ENCODE measurements at places on chromosomes 5 and 9.

- DNase-seq: no peak
Measured at GRCh38 chr5:175336781-175337180, 107.2 kb downstream of the DRD1 start.

GRCh38 chr5:77620405-77620804 lies 18.1 kb downstream of the OTP start:
- DNase-seq: no peak

DNA sequence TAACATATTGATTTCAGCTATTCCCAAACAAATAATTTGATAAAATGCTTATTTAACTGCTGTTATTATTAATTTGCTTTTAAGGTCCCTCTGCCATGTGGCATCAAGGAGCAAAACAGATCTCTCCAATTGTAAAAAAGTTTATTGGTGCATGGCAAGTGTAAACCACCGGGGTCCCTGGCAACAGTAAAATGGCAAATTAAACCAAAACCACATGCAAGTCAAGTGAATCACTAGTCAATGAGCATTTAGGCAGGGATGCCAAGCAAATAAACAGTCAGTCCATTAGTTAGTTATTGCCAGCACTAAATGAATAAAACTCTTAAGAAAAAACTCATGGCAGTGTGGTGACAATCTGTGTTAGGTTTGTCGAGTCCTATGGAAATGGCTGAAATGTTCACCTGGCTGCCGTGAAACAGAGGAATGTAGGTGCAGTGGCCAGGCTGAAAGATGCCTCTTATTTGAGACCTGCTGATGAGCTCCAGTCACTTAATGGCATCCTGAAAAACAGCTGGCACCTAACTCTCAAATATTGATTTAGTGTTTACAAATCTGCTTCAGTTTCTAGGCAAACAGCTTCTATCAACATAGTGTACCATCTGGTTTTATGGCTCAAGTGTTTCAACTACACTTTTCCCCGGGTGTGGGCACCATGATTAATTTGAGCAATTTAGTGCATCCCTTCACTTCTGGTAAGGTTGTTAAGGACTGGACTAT lies 296.5 kb upstream of the ITGA1 start:
- no peak for DNase-seq

DNA sequence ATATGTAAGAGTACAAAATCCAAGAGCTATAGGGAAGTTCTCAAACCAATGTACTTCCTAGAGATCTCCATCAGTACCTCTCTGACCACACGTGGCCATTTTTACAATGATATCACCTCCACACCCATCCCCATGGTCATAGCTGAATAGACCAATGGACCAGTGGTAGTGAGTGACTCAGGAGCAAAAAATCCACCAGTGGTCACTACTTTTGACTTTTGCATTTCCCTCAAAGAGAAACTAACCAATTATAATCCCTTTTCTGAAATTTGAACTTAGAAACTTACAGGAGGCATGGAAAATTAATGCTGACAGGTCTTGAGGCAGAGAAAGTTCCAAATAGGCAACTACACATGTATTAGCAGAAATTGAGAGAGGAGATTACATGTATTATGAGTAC lies 238.4 kb downstream of the TRPM3 start:
- no peak for DNase-seq

DNA sequence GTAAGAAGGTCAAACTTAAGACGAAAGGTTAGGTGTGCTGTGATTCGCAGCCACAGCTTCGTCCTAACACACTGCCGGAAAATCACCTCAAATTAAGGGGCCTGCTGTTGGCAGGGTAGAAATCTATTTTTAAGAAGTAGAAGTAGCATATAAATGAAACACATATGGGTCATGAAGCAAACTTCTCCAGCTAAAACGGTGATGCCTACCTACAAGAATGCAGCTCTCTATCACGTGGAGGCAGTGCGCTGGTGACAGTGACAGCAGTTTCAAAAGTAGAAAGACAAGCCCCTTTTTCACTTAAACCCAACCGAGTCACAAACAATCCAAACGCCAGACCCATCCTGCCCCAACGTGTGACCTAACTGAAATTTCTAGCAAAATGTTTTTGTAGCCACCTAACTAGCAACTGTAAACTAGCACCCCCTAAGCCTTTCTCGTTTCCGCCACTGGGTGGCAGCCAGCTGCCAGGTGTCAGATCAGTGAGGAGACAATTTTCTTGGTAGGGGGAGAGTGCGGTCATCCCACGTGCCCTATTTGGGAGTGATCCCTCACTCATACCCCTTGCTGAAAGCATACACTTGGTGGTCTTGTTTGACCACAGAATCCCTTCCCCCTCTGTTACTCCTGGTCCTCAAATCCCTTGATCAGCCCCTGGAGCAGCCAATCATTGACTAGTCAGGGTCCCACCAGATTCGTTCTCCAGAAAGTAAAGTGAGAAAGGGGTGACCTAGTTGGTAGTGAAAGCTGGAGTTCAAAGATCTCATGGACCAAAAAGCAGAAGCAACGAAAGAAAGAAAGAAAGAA lies 71.8 kb upstream of the MAMDC2 start:
- DNase-seq: no peak

- no peak for DNase-seq
Measured at GRCh38 chr5:116502616-116503015, 72.0 kb downstream of the SEMA6A start.

- DNase-seq: no peak
Measured at GRCh38 chr5:138943599-138944173, 68.6 kb upstream of the LRRTM2 start.

- DNase-seq: no peak
Measured at GRCh38 chr9:92406477-92406876, 2.1 kb upstream of the OGN start.

- no peak for DNase-seq
Measured at GRCh38 chr9:99573085-99573484, 248.6 kb upstream of the NR4A3 start.

- peak; percentile 56 for DNase-seq
Measured at GRCh38 chr5:61162832-61163567, 732 bp upstream of the SMIM15 start.

- no peak for DNase-seq
Measured at GRCh38 chr5:161283296-161283695, 263.2 kb downstream of the GABRB2 start.

GRCh38 chr5:139597134-139597533 lies 36.0 kb downstream of the UBE2D2 start:
- DNase-seq: no peak

DNA sequence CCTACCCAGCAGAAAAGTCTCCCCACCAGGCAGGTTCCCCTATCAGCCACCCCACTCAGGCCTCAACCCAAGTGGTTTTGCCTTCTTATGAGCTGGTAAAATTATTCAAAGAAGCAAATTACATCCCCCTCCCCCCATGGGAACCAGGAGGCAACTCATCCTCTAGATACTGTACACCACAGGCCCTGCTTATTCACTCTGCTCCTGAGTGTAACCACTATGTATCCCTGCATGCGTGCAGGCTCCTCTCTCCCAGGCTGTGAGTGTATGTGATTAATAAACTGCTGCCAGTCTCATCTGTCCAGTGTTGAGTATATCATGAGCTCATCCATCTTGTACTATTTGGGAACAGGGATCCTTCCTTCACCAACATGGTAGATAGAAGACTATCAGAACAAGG lies 8.6 kb downstream of the KCTD16 start:
- no peak for DNase-seq

DNA sequence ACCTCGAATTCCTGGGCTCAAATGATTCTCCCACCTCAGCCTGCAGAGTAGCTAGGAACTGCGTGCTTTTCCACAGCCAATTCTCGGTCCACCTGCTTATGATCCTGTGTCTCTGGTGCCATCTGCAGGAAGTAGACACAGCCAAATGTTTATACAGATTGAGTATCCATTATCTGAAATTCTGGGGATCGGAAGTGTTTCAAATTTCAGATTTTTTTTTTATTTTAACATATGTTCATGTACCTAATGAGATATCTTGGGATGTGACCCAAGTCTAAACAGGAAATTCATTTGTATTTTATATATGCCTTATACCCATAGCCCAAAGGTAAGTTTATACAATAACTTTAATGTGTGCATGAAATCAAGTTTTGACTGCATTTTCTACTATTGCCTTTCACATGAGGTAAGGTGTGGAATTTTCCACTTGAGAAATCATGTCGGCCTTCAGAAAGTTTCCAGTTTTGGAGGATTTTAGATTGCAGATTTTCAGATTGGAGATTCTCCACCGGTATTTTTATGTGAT lies 89.5 kb downstream of the ESM1 start:
- DNase-seq: no peak

DNA sequence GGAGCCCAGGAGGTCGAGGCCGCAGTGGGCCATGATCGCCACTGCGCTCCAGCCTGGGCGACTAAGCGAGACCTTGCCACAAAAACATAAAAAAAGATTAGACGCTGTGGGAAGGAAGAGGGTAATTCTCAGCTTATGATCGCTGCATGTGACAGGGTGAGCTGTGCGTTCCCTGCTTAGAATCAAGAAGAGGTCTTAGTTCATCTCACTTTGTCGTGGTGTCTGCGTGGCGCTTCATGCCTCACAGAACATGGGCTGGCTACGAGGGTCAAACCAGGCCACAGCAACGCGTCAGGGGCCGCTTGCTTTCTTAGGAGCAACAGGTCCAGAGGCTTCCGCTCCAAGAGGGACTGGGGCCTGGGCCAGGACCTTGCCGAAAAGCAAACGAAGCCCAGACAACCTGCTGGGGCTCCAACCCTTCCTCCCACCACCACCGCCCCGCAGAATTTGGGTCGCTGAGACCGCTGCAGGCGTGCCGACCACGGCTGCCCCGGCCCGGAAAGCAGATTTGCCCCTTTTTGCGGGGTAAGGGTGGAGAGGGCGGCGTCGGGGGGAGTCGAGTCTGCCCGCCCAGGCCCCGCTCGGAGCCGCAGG lies 10.0 kb upstream of the GRIN1 start:
- DNase-seq: no peak

- DNase-seq: no peak
Measured at GRCh38 chr9:18821788-18822187, 211.2 kb downstream of the SAXO1 start.

DNA sequence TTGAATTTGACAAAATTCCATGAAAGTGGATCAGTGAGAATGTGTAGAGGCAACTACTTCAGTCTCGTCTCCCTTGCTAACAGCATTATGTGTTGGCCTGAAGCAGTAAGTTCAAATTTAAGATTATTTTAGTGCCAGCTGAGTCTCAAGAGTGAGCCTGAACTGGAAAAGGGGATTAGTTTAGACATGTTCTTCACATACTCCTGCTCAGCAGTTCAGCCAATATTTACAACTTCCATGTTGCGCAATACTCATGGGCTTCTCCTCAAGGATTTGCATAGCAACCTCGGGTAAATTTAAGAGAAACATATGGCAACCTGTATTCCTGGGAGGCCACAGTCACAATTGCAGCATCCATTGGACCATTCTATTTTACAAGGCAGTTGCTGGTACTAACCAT lies 553.8 kb downstream of the PTPRD start:
- DNase-seq: peak; percentile 7

DNA sequence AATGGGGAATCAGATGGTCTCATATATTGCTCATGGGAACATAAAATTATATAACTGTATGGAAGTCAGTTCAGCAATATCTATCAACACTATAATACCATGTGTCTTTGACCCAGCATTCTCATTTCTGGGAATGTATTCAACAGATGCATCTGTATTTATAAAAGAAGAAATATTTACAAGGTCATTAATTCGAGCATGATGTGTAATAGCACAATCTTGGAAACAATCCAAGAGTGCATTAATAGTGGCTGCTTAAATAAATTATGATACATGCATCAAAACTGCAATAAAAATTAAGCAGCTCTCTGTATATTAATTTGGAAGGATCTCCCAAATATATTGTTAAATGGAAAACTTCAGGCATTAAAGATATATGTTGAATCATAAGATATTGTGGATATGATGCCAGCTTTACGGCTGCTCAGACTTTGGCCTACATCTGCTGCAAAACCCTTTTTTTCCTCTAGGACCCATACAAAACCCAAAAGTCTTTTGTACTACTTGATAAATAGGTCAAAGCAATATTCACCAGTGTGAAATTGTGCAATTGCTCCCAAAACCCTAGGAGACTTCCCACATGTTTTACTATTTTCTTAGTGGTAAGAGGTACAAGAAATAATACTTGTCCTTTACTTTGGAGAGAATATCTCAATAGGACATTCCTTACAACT lies 45.3 kb upstream of the ISOC1 start:
- DNase-seq: peak; percentile 57

GRCh38 chr5:93929131-93929530 lies 187.7 kb upstream of the POU5F2 start:
- DNase-seq: no peak

GRCh38 chr9:93958819-93959682 lies 3.9 kb upstream of the BARX1 start:
- no peak for DNase-seq

GRCh38 chr5:42791151-42791550 lies 20.5 kb downstream of the SELENOP start:
- DNase-seq: no peak

DNA sequence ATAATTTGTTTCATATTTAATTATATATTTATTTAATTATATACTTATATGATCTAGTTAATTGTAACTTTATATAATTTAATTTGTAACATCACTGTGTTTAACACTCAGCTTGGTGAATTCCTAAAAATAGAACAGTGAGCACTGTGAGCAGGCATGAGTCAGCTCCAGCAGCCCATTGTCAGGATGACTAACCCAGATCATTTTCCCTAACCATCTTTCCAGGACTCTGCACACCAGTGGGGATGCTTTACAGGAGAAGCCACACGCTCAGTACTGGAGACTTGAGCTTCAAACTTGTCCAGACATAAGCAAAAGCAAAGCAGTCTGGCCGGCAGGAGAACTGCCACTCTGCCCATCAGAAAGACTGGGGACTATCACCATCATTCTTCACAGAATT lies 446.2 kb upstream of the TRPC7 start:
- no peak for DNase-seq

DNA sequence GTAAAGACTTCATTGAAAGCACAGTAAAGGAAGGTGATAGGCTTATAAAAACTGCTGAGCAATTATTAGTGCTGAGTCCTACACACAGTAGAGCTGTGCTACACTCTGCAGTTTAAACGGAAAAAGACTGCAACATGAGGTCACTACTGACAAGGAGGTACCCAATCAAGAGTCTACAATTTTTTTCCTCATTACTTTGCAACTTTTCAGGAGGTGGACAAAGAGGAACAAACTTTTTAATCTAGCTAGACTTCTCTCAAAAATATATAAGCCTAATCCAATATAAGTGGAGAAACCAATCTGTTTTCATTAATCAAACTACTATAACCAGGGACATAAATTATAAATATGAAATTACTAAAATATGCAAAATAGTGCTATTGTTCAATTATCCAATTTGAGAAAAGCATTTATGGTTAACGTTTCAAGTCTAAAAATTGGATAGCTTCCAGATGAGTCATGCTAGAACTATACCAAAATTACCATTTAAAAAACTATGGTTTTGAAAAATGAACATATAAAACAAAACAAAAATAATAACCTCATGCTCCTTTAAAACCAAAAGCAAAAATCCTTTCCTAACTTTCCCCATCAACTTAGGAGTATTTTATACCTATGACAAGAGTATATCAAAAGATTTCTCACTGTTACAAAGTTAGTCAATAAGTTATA lies 37.7 kb downstream of the FAM13B start:
- DNase-seq: no peak

DNA sequence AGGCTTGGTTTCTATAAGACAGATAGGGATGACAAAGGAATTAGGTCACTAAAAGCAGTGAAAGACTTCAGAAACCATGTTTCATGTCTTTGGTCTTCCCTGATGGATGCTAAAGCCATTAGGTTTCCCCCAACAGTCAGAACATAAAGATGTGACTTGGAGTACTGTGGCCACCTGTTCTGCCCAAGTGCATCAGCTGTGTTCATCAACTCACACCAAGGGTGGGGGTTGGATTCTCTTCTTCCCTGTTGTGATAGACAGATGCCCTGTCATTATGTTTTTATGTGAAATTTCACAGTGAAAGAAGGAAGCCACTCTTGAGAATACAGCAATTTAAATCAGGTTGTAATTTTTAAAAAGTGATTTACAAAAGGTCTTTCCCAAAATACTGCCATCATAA lies 196.8 kb downstream of the SH3GL2 start:
- no peak for DNase-seq

All from urinary bladder (tissue), 4 donors.